ENCODE measurements at places on chromosomes 4 and X.

DNA sequence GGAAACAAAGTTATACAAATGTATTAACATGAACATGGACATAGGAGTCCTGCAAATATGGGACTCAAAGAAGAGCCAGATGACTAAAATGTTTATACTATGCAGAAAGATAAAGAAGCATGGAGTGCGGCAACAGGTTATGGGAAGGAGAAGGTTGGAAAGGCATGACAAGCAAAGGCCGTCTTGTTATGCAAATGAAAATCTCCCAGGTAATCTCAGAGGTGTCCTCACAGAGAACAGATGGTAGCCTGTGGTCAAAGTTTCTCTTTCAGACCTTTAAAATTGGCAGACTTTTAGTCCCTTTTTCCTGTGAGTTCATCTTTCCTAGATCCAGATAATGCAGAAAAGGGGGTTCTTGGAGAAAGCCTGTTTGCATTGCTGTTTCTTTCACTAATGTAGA is 116.4 kb upstream of the BEND4 start:
- no peak for DNase-seq

DNA sequence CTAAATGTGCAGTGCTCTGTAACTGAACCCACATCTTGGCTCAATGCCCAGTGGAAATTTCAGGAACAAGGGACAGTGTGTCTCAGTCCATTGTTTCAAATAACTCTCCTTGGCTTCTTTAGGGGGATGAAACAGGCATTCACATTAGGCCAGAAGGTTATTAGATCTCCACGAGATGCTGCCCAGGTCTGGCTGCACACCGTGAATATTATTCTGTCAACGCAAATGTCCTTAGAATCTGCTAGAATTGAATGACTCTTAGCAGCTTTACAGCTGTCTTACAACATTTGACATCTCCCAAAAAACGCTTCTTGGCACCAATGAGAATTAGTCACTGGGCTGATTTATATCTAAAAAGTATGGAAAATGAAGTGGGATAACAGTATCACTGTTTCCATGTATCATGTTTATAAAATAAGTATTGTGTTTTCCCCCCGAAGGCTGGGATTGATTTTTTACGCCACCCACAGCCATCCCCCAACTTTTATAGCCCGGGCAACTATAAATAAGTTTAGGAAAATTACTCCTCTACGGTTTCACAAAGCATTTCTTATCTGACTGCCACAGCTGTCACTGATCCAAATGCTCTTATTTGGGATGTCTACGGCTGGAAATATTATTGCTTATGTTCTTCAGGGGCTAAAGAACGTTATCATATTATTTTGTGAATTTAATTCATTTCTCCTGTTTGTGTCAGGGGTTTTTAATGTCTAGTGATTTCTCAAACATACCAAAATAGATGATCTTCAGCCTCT is 559.7 kb upstream of the FAT1 start:
- DNase-seq, result no peak

GRCh38 chr4:189613207-189613606 is 327.5 kb upstream of the FRG1 start:
- no peak for DNase-seq

DNA sequence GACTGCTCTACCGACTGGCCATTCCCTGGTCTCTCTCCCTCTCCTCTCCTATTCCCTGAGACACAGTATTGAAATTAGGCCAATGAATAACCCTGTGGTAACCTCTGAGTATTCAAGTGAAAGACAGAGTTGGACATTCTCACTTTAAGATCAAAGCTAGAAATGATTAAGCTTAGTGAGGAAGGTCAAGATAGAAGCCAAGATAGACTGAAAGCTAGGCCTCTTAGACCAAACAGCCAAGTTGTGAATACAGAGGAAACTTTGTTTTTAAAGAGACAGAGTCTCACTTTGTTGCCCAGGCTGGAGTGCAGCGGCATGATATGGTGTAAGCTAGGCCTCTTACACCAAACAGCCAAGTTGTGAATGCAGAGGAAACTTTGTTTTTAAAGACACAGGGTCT is 64.6 kb downstream of the KDM6A start:
- no peak for DNase-seq

DNA sequence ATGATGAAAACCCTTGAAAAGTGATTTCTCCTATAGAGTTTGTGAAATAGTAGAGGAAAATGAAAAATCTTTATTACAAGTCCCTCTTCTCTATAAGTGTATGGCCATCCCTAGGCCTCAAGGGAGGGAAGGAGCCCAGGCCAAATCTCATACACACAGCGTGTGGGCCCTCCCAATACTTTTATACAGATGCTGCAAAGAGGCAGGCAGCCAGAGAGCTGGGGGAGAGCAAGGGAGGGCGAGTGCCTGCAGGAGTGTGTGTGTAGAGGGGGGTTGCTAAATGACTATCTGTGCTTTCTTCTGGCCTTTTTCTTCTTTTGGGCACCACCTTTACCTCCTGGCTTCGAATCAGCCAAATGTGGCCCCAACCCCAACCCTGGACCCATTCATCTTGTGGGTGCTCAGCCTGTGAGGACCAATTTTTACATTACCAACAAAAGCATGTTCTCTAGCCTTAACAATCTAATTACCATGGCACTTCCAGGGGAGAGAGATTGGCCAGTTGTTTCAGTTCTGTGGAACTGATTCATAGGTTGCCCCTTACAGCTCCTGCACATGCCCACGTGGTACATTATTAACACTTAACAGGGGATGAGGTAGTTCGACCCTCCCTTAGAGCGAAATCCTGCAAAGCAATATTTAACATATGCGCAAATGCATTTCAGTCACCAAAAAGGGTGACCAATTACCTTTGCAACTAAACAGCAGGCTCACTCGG is 2.0 kb downstream of the GPC3 start:
- DNase-seq, result no peak

DNA sequence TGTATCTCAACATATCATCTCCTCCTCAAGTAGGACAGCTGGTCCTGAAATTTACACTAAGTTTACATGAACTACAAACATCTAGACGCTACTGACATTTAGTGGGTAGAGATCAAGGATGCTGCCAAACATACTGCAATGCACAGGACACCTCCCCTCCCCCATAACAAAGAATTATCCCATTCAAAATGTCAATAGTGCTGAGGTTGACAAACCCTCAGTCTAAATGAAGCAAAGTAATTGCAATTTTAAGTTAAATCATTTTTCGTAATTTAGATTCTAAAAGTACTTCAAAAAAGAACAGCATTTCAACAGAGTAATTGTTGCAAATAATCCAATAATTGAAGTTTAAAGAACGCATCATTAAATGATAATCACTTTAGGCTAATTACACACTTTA is 1.2 kb downstream of the PRMT9 start:
- DNase-seq, result no peak
